GM13977 (cell line): ENCODE measurements at places on chromosomes 1 and 21.

- no peak for DNase-seq
These were observed 874.4 kb downstream of the KCNT2 start for GRCh38 chr1:195733826-195734225.

- DNase-seq = no peak
These were observed 229.3 kb downstream of the CAMTA1 start for GRCh38 chr1:7014640-7014930.

GRCh38 chr1:107964336-107965109 is 457 bp downstream of the VAV3 start:
- peak; percentile 50 for DNase-seq

DNA sequence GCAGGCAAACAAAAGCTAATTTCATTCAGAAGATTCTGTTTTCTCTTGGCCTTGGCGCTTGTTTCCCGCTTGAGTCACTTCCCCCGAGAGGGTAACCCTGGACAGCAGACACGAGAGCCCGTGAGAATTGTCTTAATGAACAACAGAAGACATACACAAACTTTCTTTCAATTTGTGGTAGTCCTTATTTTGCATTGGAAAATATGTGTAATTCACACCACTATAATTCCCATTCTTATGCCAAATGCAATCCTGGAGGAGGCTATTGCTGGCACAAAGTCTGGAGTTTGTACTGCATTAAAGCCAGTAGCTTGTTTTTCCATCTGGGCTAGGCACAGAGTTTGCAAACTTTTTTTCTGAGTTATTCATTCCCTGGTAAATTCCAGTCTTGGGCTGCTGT is 109.8 kb upstream of the IVNS1ABP start:
- no peak for DNase-seq

DNA sequence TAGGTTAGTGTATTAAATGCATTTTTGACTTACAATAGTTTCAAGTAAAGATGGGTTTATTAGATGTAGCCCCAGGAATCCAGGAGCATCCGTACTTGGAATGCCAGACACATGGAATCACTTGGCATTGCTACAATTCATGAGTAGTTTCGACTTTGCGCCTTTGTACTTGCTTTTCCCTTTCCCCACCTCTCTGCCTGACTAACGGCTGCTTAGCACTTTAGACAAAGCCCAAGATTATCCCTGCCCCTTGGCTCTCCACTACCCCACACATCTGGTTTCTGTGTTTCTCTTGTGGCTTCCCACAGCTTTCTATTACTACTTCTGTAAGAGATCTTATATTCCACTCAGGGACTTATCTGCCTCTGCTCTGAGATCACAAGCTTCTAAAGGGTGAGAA is 397.7 kb upstream of the POU3F1 start:
- DNase-seq = no peak

DNA sequence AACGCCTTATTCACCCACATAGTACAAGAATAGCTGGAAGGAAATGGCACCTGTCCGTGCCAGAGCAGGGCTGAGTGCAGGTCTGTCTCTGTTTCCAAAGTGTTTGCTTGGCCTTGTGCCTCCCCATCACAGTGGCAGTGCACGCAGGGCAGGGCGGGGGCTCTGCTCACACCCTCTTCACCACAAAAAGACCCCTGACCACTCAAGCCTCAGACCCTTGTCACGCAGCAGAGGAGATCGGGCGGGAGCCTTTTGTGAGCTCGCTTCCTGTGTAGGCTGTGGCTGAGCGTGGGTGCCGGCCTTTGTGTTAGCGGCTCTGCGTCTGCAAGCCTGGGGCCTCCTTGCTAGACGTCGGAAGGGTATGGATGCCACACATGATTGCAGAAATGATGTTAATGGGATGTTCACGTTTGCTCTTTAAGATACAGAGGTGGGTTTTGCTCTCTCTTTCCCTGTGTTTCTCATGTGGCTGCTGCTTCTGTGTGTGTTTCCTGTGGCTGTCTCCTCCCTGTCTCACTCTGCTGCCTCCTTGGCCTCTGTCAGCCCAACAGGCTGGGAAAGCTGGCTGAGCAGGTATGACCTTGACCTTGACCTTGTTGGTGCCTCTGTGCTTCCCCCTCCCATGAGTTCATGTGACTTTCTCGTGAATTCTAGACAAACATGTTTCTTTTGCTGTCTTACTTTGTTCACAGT is 45.4 kb downstream of the S100B start:
- peak; percentile 71 for DNase-seq

DNA sequence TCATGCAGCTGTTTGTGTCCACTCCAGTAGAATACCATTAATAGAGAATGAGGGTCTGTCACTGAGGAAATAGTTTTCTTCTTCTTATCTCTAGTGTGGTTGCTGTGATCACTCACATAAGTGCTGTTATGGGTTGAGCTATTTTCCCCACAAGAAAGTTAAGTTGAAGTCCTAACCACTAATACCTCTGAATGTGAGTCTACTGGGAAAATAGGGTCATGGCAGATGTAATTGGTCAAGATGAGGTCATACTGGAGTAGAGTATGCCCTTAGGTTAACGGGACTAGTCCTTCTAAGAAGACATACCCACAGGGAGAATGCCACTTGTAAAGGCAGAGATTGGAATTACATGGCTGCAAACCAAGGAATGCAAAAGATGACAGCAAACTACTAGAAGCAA is 70.5 kb upstream of the COL24A1 start:
- DNase-seq = no peak
